RPMI8226 (cell line): ENCODE measurements at places on chromosomes 2 and 18.

- no peak for DNase-seq
Measured at GRCh38 chr18:28963481-28963880, 786.6 kb upstream of the CDH2 start.

DNA sequence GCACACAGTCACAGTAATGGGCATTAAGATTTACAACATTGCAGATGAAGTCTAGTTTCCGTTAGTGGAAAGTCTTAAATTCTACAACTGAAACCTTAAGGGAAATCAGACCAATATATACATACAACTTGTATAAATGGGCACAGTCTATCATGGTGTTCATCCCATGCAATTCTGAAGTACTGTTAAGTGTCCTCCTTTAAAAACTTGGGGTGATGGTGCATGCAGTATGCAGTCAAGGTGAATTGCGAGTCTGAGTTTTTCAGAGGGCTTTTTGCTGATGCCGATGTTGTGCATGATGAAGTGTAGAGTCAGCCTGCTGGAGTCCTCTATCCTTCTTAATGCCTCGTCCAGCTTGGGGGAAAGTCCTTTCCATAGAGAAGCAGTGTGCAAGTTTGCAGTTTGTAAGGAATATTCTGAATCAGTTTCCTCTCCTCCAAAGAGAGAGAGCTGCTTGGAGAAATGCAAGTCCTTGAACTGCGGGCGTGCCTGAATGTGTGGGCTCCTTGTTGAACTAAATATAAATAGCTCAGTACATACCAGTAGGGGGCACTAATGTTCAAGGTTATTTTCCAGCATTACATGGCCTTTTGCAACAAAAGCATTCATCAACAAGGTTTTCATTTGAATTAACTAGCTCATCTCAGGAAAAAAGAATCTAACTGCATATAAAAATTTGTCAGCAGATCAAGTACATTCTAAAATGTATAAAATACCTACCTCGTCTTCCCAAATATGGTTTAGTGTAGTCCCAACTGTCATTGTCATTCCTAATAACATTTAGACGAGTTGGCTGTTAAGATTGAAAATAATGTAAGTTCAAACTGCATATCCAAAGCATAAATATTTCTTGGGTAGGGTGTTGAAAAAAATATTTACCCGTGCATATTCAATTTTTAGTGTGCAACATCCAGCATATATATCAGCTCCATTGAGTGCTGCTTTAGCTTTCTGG, 21.3 kb downstream of the HNRNPLL start:
- DNase-seq: peak; percentile 83

- no peak for DNase-seq
Measured at GRCh38 chr2:220946552-220946951, 625.6 kb downstream of the EPHA4 start.

DNA sequence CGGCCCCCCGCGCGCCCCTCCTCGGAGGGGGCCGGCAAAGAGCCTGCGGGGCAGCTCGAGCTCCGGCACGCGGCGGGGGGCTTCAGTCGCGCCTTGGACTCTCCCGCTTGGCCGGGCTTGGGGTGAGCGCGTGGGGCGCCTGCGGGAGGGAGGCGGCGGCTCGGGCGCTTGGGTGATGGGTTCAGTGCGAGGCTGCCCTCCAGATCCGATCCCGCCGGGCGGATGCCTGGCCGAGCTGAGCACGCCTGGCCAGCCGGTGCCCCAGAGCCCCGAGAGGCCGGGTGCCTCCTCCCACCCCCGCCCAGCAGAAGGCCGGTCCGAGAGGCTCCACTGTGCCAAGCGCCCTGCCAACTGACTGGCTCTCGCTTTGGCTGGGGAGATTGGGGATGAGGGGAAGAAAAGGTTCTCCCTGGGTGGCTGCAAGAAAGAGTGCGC, 273 bp upstream of the NXPH2 start:
- no peak for DNase-seq

DNA sequence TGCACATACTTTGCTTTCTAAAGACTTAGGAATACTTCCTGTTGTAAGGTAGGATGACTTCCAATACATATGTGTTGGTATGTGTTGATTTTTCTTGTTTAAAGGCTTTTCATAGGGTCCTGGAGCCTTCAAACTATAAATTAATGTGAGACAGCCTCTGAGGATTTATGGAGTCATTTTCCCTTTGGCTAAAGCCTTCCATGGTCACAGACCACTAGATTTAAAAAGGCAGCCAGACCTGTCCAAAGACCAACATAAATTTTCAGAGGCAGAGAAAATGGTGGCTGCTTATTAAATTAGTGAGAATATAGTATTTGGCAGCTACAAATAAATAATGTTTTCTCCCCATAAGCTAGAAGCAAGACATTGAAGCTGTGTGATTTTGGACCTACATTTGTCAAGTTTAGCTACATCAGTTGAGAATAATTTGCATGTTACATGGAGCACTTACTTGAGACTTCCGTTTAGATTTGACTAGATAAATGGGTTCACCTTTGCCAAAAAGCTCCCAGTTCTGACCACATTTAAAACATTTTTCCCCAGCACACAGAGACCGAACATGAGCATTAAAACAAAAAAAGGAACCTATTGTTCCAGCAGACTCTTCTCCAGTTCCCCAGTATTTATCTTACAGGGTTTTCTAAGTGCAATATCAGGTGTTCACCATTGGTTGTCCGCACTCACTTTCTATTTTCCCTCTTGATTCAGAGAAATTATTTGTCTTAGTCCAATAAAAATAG, 402.9 kb downstream of the PARD3B start:
- no peak for DNase-seq

- DNase-seq: no peak
Measured at GRCh38 chr2:182740701-182741100, 24.6 kb downstream of the DNAJC10 start.

DNA sequence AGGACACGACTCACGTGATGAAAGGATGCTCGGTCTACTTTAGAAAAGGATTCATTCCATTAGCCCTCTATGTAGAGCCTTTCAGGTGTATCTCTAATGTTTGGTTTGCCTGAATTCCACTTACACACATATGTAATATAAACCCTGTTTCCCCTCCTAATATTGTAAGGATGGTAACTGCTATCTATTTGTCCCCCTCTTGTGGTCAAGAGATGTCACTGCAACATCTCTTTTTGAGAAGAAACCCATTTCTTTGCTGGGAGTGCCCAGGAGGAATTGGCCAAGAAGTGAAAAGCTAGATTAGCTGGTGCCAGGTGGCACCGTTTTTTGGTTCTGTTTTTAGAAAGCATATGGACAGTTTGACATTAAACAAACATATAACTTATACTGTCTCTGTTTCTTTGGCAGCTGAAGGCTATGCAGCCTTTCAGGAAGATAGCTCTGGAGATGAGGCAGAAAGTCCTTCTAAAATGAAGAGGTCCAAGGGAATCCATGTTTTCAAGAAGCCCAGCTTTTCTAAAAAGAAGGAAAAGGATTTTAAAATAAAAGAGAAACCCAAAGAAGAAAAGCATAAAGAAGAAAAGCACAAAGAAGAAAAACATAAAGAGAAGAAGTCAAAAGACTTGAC, 41.2 kb downstream of the RALBP1 start:
- peak; percentile 53 for DNase-seq

DNA sequence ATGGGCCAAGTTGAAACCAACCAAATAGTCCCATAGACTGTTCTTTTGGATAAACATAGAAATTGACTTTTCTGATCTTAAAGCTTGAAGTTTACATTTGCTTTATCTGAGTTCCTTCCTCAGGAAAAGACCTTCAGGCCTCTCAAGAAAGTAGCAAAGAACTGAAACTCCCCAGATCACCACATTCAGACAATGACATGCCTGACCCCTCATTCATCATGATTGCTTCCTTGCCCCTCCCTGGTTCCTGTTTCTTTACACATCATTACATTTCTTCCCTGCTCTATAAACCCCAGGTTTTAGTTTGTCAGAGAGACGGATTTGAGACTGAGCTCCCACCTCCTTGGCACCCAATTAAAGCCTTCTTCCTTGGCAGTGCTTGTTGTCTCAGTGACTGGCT, 83.6 kb upstream of the ST3GAL5 start:
- no peak for DNase-seq

GRCh38 chr2:179275253-179276012, 10.8 kb upstream of the SESTD1 start:
- DNase-seq: no peak

DNA sequence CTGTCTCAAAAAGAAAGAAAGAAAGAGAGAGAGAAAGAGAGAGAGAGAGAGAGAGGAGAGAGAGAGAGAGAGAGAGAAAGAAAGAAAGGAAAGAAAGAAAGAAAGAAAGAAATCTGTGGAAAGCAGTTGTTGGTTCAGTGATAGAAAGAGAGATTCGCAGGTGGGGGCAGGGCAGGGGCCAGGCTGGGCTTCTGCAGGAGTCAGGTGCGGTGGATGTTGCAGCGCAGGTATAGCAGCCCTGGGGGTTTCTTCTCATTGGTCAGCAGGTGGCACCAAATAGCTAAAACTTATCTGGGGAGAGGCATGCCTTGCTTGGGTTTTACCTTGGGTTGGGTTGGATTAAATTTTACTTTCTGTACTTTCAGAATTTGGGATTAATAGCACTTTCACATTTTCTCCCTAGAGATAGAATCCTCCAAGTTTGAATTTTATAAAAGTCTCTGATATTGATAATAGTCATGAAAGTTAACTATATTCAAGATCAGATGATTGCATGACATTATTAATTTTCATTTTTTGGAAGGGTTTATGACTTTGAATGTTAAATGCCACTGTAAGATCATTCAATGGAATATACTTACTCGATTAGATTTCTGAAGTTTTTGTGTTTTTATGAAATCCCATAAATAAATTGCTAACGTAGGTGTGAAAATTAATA, 66.6 kb downstream of the SPTBN1 start:
- peak; percentile 84 for DNase-seq

DNA sequence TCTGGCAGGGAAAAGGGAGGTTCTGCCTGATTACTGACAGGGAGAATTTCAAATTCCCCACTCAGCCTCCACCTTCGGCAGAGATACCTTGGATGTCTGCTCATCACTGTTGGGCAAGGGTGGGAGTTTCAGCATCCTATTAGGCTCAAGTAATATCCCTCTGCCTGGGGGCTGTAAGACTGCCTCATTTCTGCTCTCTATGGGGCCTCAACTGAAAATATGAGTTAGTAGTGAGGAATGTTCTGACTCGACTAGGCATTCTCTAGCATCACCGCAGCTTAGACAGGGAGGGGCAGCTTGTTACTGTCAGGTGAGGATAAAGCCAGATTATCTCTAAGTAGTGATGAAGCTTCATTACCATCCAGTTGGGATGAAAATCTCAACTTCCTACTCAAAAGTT, 87.7 kb upstream of the LRP1B start:
- no peak for DNase-seq

- no peak for DNase-seq
Measured at GRCh38 chr2:109439986-109440385, 173.8 kb downstream of the SEPTIN10 start.

- no peak for DNase-seq
Measured at GRCh38 chr2:113896791-113897190, 6.9 kb downstream of the ACTR3 start.

DNA sequence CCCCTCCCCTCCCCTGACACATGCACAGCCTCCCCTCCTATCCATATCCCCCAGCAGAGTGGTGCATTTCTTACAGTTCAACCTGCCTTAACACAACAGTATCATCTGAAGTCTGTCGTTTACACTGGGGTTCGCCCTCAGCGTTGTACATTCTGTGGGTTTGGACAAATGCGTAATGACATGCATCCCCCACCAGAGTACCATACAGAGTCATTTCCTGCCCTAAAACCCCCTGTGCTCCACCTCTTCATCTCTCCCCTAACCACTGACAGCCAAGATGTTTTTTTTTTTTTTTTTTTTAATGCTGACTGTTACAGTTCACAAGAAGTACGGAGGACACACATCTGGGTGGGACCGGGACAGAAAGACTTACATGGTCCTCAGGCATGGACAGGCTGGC, 22.6 kb downstream of the POMC start:
- no peak for DNase-seq

DNA sequence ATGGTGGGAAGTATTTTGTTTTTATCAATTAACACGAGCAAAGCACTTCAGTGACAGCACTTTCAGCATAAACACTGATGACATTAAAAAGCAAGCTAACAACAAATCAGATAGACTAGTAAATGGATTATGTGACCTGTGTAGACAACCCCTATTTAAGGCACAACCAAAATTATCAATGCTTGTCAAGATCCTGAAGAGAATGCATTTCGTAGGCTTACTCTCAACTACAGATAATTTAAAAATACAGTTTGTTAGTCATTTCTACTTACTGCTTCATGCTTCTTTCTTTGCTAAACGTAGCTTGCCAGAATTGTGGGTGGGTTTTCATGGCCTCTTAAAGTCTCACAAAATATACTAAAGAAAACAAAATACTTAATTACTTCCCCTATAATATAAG, 3.4 kb downstream of the CSRNP3 start:
- DNase-seq: no peak

DNA sequence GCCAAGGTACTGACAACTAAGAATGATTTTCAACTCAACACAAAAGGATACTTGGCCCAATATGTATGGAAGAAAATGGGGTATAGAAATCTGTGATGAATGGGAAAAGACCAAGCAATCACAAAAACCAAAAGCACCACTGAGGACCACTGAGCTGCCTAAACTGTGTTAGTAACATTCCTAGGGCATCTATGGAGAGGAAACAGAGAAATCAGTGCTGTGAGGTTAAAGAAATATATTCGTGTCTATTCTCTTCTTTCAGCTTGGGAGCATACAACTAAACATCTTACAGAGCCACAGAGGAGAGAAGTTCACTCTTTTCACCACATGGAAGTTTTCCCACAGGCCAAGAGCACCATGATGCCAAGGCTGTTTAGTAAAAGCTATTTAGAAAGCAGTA, 47.3 kb upstream of the CALCRL start:
- no peak for DNase-seq

GRCh38 chr2:81505586-81505985, 1201.0 kb upstream of the LRRTM1 start:
- DNase-seq: no peak
